B cell (primary cell): ENCODE measurements at places on chromosomes 2 and 18. TPM values are rescaled to one million over a fixed set of nuclear protein-coding genes. Genes with fewer than 3 reads are reported as not detected.

DNA sequence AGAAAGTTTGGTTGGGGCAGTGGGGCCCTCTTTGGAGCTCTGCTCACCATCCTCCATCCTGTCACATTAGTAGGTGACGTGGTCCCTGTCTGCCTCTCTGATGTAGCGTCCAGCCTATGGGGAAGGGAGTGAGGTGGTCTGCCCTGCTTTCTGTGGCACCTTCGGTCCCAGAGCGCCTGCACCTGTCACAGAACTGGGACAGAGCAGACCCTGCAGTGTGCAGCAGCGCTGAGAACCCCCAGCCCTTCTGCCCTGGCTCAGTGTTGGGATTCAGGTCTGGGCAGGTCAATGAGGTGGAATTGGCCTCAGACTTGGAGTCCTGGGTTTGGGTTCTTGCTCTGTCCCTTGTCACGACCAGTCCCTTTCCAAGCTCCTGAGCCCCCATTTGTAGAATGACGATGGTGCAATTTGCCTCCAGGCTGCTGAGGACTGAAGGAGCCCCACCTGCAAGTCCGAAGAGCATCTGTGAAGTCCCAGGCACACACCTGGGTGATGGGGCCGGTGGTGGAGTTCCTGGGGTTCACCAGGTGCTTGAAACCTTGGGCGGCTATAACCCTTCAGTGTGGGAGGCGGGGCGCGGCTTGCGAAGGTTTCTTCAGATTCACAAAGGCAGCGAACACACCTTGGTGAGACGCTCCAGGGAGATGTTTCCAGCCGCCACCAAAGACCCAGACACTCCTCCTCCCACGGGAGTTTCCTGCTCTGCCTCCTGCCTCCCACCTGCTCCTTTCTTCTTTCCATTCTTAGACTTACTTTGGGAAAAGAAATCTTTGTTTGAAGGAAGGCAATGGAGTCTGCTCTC, 265.4 kb upstream of the HDAC4 start:
- no peak overlapping the region for H3K27ac ChIP-seq
- DNase-seq: no peak
- H3K36me3 ChIP-seq: no peaks in the 10 kb centered on the region
- H3K4me3 ChIP-seq: no peak overlapping the region
- no peaks in the 10 kb centered on the region for H3K4me1 ChIP-seq

DNA sequence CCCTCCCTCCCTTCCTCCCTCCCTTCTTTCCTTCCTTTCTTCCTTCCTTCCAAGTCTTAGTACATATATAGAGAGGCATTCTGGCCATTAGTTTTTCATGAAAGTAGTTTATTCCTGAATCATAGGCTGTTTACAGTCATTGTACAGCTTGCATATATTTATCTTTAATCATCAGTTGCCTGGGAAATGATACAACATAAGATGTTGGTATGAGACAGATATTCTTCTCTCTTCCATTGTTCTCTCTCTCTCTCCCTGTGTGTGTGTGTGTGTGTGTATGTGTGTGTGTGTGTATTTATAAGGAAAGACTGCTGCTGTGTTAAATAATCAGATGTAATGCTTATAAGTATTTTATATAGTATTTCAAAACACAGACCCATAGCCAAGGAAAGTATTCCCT, 289.8 kb upstream of the UBE2E3 start:
- H3K36me3 ChIP-seq: no peaks in the 10 kb centered on the region
- H3K27me3 ChIP-seq: no peaks in the 10 kb centered on the region

RUFY4 gene
- not detected in 2 replicates for total RNA-seq

DNA sequence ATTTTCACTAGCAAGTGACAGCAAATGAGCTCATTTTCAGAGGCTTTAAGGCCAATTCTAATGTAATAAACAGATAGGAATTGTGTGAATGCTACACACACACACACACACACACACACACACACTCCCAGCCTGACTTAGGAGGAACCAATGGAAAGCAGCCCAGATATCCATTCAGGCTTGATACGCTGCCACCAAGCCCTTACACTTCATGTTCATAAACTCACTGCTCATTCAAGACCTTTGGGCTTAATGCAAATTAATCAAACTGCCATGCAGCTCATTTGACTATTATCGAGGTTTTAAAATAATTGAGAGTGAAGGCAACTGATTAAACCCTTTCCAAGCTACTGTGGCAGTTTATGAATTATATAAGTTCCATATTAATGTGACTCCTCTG, 298.9 kb upstream of the NCKAP5 start:
- DNase-seq: no peak
- H3K27ac ChIP-seq: no peak overlapping the region
- no peak overlapping the region for H3K4me3 ChIP-seq

DNA sequence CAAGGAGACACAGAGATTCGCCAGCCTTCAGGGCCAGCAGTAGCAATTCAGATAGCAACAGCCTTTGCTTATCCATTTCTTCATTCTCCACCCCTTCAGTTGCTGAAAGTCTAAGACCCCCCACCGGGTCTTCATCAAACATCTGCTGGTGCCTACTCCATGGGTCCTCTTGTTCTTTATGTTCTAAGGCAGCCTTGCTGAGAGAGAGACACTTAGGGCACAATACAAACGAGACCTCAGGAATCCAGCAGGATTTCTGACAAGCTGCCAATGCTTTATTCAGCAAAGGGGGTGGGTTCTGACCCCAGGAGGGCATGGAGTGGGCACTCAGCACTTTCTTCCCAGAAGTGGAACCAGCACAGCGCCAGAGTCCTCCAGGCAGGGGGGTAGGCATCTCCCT, 36.2 kb upstream of the CNGA3 start:
- DNase-seq: no peak
- H3K4me3 ChIP-seq: no peak overlapping the region
- H3K27me3 ChIP-seq: no peaks in the 10 kb centered on the region
- H3K4me1 ChIP-seq: no peaks in the 10 kb centered on the region

CXCR2 gene
- not detected in 2 replicates for total RNA-seq

- no peak overlapping the region for H3K27ac ChIP-seq
- no peaks in the 10 kb centered on the region for H3K36me3 ChIP-seq
- H3K4me3 ChIP-seq: no peak overlapping the region
- no peak for DNase-seq
- H3K27me3 ChIP-seq: no peaks in the 10 kb centered on the region
- H3K4me1 ChIP-seq: no peaks in the 10 kb centered on the region
Observed at GRCh38 chr18:22921772-22922171, 11.4 kb upstream of the RBBP8 start.

TTN gene
- total RNA-seq: 46.4 and 52.7 TPM in 2 replicates

GRCh38 chr2:10287761-10288160, 14.9 kb upstream of the HPCAL1 start:
- H3K27ac ChIP-seq: no peak overlapping the region
- no peaks in the 10 kb centered on the region for H3K27me3 ChIP-seq
- no peaks in the 10 kb centered on the region for H3K4me1 ChIP-seq
- no peak for DNase-seq

DNA sequence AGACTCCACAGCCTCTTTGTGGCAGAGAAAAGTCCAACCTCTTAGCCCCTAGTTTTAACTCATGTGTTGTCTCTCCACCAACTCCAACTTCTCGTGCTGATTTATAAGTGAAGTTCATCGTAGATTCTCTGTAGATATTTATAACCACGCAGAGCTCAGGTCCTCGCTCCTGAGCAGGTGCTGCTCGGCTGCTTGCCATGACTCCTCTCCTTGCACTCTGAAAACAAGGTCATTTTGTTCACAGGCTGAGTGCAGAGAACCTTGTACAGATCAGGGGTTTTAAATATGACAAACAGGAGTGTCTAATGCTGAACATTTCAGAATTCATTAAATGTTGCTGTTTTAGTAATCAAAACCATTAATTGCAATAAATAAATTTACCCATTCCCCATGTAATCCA, 330.8 kb upstream of the GYPC start:
- no peaks in the 10 kb centered on the region for H3K36me3 ChIP-seq
- DNase-seq: no peak
- H3K4me1 ChIP-seq: no peaks in the 10 kb centered on the region
- H3K27me3 ChIP-seq: no peaks in the 10 kb centered on the region

DNA sequence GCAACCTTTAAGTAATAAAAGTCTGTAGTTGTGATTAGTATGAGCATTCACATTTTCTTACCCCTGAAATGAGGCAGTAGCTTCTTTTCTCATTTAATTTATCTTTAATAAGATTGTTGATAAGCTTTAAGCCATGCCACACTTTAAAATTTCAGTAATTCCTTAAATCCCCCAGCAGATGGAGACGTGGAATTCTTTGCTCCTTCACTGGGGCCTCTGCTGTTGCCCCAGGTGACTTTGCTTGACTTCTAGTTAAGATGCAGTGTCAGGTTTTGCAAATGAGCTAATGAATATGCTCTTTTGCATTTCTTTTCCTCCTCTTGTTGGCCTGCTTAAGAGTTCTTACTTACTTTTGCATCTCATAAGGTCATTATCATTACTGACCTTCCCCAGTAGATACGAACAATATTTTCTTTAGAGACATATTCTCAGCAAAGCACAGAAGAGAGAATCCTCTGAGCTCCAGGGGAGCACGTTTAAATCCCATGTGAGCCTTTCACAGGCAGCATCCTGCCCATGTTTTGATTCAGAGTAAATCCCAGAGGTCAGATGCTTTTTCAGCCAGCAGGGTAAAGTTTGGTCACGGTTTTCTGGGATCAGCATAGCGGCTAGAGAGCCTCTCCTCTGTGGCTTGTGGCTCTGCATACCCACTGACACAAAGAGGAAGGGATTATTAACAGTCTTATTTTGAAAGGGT, 222.9 kb downstream of the PTPRM start:
- no peaks in the 10 kb centered on the region for H3K27me3 ChIP-seq
- H3K36me3 ChIP-seq: no peaks in the 10 kb centered on the region
- H3K4me1 ChIP-seq: no peaks in the 10 kb centered on the region
- H3K4me3 ChIP-seq: no peak overlapping the region
- H3K27ac ChIP-seq: no peak overlapping the region

THAP4 gene
- total RNA-seq: 26.5 and 29.9 TPM in 2 replicates

DNA sequence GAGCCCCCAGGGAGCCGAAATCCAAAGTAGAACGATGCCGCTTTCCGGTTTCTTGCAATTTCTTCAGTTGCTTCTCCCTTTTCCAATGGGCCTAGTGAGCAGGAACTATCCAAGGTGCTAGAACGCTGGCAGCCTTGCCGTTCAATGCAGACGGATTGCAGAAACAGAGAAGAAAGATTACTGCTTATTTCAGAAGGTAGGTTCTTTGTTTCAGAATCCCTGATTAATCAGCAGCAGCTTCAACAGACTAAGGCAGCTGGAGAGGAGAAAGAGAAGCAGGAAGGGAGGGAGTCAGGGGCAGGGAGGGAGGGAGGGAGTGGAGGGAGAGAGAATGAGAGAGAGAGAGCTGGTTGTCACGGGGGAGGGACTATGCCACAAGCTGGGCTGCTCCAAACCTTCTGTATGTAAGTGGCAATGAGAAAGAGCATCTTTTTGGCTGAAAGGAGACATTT, 576 bp downstream of the NYAP2 start:
- DNase-seq: no peak
- H3K4me1 ChIP-seq: no peaks in the 10 kb centered on the region
- no peaks in the 10 kb centered on the region for H3K27me3 ChIP-seq
- H3K4me3 ChIP-seq: no peak overlapping the region
- no peak overlapping the region for H3K27ac ChIP-seq
- no peaks in the 10 kb centered on the region for H3K36me3 ChIP-seq

PAIP2B gene
- 10.1 and 10.2 TPM in 2 replicates for total RNA-seq

REG3G gene
- not detected in 2 replicates for total RNA-seq

- H3K4me3 ChIP-seq: no peak overlapping the region
- no peaks in the 10 kb centered on the region for H3K4me1 ChIP-seq
- H3K27me3 ChIP-seq: no peaks in the 10 kb centered on the region
- no peak for DNase-seq
Observed at GRCh38 chr2:59177748-59178147, 936.6 kb upstream of the FANCL start.

GRCh38 chr2:206983161-206983859, 44.0 kb downstream of the CPO start:
- DNase-seq: no peak
- no peaks in the 10 kb centered on the region for H3K4me1 ChIP-seq
- H3K27ac ChIP-seq: no peak overlapping the region
- no peaks in the 10 kb centered on the region for H3K27me3 ChIP-seq
- H3K36me3 ChIP-seq: no peaks in the 10 kb centered on the region

DNA sequence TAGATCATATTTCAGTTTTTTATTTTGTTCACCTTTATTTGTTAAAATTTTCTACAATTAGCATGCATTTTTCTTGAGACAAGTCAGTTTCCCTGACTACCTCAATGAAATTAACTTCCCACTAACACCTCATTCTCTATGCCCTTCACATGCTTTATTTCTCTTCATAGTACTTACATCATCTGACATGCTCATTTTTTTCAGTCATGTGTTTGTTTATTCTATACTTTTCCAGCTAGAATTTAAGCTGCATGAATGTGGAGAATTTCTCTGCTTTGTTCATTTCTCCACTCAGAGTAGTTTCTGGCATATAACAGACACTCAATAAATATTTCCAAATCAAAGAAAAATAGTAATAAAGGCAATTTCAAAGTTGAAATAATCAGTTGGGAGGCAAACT, 78.9 kb upstream of the SCN7A start:
- no peaks in the 10 kb centered on the region for H3K4me1 ChIP-seq
- H3K4me3 ChIP-seq: no peak overlapping the region
- DNase-seq: no peak
- no peak overlapping the region for H3K27ac ChIP-seq
- H3K36me3 ChIP-seq: no peaks in the 10 kb centered on the region

GRCh38 chr18:49616618-49617328, 54.9 kb downstream of the LIPG start:
- H3K4me1 ChIP-seq: no peaks in the 10 kb centered on the region
- H3K27ac ChIP-seq: no peak overlapping the region
- no peak overlapping the region for H3K4me3 ChIP-seq
- DNase-seq: no peak
- H3K36me3 ChIP-seq: no peaks in the 10 kb centered on the region

DNA sequence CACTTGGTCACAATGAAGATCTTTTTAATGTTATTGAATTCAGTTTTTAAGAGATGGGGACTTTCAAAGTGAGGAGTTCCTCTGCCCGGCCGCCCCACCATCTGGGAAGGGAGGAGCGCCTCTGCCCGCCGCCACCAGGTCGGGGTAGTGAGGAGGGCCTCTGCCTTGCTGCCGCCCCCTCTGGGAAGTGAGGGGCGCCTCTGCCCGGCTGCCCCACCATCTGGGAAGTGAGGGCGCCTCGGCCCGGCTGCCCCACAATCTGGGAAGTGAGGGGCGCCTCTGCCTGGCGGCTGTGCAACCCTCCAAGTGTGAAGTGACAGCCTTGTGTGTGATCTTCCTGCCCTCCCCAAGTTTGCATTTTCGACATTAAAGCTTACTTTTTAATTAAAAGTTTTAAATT, 899.3 kb downstream of the TRIB2 start:
- H3K4me1 ChIP-seq: no peaks in the 10 kb centered on the region
- no peak overlapping the region for H3K4me3 ChIP-seq
- no peaks in the 10 kb centered on the region for H3K27me3 ChIP-seq
- DNase-seq: no peak
- H3K27ac ChIP-seq: no peak overlapping the region

- no peaks in the 10 kb centered on the region for H3K36me3 ChIP-seq
- no peak overlapping the region for H3K27ac ChIP-seq
Observed at GRCh38 chr2:720842-721241, 43.6 kb upstream of the TMEM18 start.

GRCh38 chr2:226495466-226496272, 304.0 kb downstream of the IRS1 start:
- no peak overlapping the region for H3K4me3 ChIP-seq
- DNase-seq: no peak
- H3K27ac ChIP-seq: no peak overlapping the region
- no peaks in the 10 kb centered on the region for H3K4me1 ChIP-seq
- H3K27me3 ChIP-seq: peaks cover 2% of the 10 kb centered on the region
